IMR-90 (cell line): ENCODE measurements at places on chromosomes 12 and 14. TPM values are rescaled to one million over a fixed set of nuclear protein-coding genes. Genes with fewer than 3 reads are reported as not detected.

DNA sequence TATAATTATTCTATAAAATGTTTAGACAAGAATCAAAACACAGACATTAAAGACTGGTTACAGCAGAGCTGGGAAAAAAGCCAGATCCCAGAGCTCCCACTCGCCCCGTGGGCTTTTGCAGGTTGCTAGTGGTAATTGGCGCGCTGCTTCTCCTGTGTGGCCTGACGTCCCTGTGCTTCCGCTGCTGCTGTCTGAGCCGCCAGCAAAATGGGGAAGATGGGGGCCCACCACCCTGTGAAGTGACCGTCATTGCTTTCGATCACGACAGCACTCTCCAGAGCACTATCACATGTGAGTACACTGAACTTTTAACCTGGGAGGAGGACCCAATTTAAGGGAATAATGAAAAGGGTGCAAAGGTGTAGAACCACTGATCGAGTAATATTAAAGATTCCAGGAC lies 7.5 kb downstream of the TMEM52B start:
- DNase-seq = no peak

GRCh38 chr12:30753751-30754382 lies 884 bp downstream of the CAPRIN2 start:
- DNase-seq = peak; percentile 32

GRCh38 chr14:68843471-68844209 lies 50.8 kb upstream of the ZFP36L1 start:
- peak; percentile 57 for DNase-seq

GRCh38 chr14:48417715-48418500 lies 742.5 kb upstream of the MDGA2 start:
- no peak for DNase-seq

- no peak for DNase-seq
These were observed 113.8 kb downstream of the KCNK10 start for GRCh38 chr14:88209273-88209672.

The UBE3B gene
- 18.8 and 19.4 TPM in 2 replicates for total RNA-seq

The COPZ1 gene
- 262 and 382 TPM in 2 replicates for total RNA-seq
